ENCODE measurements at places on chromosomes 4 and X.

- DNase-seq, result no peak
Observed at GRCh38 chr4:168549143-168549542, 52.3 kb downstream of the PALLD start.

- no peak for DNase-seq
Observed at GRCh38 chr4:181148470-181148869, 1094.7 kb upstream of the TENM3 start.

DNA sequence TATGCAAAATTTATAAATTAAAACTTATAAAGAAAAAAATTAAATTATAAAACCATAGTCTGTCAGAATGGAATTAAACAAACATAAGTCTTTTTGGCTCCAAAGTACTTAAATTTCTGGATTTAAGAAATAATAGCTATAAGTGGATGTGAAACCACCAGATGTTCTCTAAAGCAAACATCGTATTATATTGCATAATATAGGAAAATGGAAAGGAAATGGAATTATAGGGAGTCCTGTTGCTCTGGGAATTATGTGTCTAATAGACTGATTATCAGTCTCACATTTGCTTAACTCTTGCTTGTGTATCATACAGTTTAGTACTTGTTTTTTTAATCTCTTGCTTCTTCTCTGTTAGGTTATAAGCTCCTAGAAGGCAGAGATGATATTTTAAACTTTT, 819.2 kb downstream of the RAPGEF2 start:
- DNase-seq, result no peak

GRCh38 chrX:72276478-72276953, 532 bp downstream of the RPS4X start:
- no peak for DNase-seq

GRCh38 chrX:11097933-11098332, 13.2 kb upstream of the HCCS start:
- DNase-seq, result no peak

- DNase-seq, result no peak
Observed at GRCh38 chr4:132108784-132109183, 1040.3 kb upstream of the PCDH10 start.

DNA sequence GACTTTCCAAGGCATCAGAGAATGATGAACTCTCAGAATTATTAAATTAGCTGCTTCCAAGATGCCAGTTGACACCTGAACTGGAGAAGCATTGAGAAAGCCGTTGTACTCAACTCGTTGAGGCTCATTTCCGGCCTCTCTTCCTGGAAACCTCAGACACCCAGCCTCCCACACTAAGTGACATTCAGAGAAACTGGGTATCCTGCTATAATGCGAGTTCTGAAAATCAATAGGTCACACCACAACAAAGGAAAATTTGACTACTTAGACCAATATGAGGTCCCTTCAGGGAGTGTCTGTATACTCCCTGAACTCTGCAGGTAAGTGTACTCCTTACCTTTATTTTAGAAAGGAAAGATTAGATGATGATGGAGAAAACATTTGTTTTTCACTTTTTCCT, 51.2 kb downstream of the ENPEP start:
- no peak for DNase-seq

- peak; percentile 28 for DNase-seq
Observed at GRCh38 chr4:29853833-29854232, 866.3 kb upstream of the PCDH7 start.

- no peak for DNase-seq
Observed at GRCh38 chrX:145735036-145735435, 82.6 kb upstream of the SLITRK2 start.

DNA sequence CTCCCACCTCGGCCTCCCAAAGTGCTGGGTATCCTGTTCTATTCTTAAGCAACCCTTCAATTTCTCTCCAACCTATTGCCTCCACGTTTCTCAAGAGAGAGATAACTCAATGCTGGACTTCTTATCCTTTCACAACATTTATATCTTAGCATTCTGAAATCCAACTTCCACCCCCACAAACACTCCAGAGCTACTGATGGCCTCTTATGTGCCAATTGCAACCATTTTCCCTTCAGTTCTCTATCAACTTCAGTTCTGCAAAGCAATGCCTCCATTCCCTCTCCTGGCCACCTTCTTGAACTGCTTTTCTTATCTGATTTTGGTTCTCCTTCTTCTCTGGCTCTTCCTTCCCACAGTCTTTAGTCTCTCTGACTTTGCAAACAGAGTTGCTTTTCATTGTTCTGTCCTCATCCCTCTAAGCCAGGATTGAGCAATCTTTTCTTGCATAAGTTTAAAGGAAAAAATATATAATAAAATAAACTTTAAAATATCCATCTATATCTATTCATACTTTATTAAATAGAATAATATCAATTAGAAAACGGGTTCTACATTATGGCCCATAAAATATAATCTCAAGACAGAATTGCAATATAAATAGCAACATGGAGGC, 3.6 kb upstream of the STBD1 start:
- no peak for DNase-seq

GRCh38 chrX:11932423-11932822, 174.4 kb downstream of the MSL3 start:
- no peak for DNase-seq

- DNase-seq, result no peak
Observed at GRCh38 chr4:156475322-156475721, 496.3 kb downstream of the PDGFC start.

DNA sequence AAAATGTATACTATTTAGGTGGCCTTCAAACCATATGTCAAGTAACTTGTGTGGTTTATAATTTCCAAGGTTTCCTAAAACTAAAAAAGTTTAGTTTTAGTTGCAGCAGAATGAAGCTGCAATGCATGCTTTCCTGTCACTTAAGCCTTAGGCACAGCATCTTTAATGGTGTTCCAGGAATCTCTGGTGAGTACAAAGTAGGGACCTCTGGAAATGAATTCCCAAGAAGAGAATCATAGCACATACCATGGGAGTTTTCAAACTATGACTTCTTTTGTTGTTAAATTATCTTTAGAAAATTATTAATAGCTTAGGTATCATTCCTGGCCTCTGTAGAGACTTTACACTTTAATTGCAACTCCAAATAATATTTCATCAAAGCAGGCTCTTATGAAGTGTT, 1005.9 kb upstream of the PABPC4L start:
- DNase-seq, result no peak

All from H9 (cell line).